ENCODE measurements at places on chromosomes 1 and 21.

DNA sequence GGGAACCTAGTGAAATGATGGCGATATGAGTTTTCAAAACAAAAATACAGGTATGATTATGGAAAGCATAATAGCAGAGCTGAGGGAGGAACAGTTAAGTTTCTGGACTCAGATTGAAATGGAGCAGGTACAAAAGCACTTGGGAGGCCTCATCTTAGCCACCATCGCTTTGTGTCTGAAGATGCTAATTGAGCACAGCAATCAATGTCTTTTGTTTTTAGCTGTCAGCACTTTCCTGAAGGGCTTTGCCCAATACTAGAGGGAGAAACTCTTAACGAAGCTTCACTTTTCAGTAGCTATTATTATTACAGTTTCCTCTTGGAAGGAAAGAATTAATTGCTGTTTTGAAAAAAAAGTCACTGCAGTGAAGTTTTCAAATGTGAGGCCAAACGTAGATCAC lies 348.7 kb downstream of the RWDD3 start:
- DNase-seq = no peak

GRCh38 chr1:58586271-58586670 lies 9.2 kb upstream of the TACSTD2 start:
- DNase-seq = no peak

GRCh38 chr1:203769505-203770343 lies 4.7 kb downstream of the LAX1 start:
- peak; percentile 76 for DNase-seq

DNA sequence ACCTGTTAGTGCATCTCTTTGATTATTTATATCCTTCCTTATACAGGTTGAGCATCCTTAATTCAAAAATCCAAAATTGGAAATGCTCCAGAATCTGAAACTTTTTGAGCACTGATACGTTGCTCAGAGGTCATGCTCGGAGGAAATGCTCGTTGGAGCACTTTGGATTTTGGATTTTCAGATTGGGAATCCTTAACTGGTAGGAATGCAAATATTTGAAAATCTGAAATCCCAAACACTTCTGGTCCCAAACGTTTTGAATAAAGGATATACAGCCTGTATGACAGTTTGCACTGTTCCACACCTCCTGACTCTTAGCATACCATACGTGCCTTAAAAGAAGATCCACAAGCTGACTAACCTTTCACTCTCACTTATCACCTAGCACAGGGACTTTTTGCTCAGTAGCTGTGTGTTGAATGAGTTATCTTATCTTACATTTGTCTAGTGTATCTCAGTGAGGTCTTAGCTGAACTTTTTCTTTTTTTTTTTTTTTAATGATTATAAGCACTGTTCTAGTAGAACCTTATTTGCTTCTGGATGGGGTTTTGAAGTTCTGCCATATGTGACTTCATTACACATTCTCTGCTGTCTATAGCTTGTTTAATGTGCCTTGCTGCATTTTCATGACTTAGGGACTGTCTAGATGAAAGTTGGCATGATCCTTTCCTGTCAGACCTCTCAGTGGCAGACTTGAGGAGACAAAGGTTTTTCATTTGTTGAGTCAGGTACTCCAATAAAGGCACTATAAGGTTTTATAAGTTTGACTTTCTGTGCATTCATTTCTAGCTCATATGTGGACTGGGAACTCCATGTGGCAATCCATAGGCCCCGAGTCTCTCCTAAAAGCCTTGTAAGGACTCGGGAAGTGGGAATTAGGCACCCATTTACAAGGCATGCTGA lies 21.6 kb downstream of the PTGFRN start:
- no peak for DNase-seq

GRCh38 chr1:231242516-231243198 lies 1.6 kb downstream of the GNPAT start:
- peak; percentile 31 for DNase-seq

DNA sequence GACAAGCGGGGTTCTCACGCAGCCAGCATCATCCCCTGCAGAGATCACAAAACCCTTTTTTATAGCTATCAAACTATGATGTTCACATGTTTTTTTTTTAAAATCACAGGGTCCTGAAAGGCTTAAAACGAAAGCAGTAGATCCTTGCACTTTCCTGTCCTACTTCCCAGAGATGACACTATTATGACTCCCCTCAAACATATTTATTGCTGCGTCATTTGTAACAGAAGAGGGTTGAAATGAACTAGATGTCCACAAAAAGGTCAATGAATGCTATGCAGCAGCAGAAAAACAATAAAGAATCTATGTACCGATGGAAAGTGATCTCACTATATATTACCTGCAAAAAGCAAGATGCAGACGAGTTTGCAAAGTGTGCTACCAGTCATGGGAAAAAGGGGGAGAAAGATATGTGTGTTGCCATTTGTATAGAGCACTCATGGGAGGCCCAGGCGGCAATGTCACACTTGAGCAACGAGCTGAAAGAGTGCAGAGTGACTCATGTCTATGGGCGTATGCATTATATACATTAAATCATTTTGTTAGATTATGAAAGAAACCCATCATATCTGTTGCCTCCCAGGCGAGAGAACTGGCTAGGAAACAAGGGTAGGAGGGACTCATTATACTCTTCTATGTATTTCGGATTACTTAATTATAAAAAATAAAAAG lies 68.9 kb upstream of the PARP1 start:
- DNase-seq = no peak

DNA sequence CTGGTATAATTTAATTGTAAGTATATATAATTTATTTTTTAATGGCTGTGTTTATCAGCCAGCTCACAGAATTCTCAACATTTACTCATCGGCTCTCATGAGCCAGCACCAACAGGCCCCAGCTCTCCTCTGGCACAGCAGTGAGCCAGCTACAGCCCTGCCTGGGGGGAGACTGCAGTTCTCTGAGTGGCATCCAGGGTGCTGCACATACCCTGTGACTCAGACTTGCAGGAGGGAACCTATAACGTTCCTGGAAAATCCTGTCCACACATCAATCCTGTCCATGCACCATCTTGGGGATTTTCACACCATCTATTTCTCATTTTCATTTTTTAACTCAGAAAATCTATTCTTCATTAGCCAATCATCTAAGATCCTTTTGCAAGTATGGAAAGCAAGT lies 36.5 kb downstream of the FHAD1 start:
- peak; percentile 21 for DNase-seq

DNA sequence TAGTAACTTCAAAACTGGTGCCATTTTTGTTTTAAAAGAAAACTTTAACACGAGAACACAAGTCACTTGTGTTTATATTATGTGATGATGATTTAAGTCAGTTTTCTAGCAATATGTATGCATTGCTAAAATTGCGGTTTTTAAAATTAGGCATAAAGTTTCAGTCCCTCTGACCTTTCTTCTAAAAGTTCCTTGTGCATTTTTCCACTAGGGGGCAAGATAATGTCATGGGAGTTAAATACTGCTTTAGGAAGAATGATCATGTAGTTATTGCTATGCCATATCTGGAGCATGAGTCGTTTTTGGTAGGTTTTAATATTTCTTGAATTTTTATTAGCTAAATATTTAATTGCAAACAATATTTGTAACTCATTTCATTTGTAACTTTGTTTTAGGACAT lies 10.7 kb downstream of the CDC7 start:
- peak; percentile 52 for DNase-seq

GRCh38 chr1:33401471-33401870 lies 29.4 kb downstream of the PHC2 start:
- DNase-seq = no peak

DNA sequence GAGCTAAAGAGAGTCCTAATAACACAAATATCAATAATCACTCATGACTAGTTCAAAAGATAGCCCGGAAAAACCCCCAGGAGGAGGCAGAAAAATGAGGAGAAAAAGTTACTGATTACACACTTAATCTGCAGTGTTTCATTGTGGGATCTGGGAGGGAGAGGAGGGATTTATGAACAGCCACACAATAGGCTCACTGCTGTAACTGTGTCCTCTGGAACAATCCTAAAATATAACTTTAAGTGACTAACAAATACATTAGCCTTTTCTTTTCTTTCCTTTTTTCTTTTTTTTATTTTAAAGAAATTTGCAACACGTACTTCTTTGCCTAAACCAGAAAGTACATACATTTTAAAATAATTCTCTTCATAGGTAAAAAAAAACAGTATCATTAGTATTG lies 106.3 kb upstream of the LBR start:
- no peak for DNase-seq

DNA sequence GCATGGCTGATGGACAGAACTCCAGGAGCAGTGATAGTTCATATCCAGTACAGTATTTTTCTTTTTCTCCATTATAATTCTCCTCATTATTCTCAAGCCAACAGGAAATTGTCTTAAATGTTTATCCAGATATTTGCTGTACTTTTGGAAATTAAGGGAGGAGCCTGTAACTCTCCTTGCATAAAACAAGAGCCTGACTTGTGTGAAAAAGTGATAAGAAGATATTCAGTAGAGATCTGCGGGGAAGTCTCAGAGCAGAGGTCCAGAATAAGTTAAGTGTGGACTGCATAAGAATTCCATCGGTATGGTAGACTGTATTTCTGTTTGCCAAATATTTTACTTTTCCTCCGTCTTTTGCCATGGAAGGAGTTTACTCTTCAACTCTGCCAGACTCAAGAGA lies 70.2 kb downstream of the BACH1 start:
- no peak for DNase-seq

DNA sequence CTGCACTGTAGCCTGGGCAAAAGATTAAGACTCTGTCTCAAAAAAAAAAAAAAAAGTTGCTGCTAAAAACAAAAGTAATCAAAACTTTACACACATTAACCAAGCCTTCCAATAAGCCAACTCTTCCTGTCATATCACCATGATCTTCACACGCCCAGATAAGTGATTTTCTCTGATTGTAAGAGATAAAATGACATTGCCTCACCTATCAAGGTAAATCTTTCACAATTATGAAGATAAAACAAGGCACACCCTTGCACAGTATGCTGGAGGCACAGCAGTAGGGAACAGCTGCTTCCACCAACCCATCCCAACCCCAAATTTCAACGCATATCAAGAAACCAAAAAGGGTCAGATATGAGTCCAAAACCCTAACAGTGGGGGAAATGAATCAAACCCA lies 8.8 kb upstream of the TIAM1 start:
- no peak for DNase-seq

- peak; percentile 67 for DNase-seq
These were observed 189.1 kb downstream of the RASAL2 start for GRCh38 chr1:178282949-178283367.

DNA sequence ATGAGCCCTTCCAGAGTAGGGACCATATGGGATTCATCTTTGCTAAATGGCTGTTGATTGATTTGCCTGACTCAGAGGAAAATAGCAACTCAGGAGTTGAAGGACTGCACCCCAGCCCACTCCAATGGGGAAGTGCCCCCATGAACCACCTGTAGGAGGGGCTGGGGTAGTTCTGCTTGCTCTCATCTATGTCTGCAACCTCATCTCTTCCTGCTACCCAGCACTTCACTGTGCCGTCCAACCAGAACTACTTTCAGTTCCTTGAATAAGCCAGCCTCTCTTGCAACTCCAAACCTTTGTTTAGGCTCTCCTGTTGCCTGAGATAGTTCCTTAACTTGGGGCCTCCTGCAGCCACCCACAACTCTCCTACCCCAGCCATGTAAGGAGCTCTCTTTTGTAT lies 26.6 kb downstream of the BEND5 start:
- no peak for DNase-seq

GRCh38 chr1:202037706-202038296 lies 27.4 kb downstream of the ELF3 start:
- no peak for DNase-seq

DNA sequence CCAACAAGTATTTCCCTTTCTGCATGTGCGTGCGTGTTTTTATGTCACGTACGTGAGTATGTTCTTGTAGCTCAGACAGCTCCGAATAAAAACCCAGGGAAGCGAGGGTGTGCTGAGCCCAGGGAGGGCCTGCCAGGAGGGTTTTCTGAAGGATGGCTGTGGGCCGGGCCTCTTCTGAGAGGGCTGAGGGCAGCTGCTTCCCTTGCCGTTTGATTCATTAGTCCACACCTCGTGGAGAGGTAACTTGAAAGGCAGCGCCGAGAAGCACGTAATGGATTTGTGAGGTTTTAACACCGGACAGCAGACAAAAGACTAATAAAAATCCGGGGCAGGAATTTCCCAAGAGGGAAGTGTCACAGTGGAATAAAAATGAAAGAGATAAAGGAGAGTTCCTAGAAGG lies 29.5 kb downstream of the CD247 start:
- DNase-seq = no peak

DNA sequence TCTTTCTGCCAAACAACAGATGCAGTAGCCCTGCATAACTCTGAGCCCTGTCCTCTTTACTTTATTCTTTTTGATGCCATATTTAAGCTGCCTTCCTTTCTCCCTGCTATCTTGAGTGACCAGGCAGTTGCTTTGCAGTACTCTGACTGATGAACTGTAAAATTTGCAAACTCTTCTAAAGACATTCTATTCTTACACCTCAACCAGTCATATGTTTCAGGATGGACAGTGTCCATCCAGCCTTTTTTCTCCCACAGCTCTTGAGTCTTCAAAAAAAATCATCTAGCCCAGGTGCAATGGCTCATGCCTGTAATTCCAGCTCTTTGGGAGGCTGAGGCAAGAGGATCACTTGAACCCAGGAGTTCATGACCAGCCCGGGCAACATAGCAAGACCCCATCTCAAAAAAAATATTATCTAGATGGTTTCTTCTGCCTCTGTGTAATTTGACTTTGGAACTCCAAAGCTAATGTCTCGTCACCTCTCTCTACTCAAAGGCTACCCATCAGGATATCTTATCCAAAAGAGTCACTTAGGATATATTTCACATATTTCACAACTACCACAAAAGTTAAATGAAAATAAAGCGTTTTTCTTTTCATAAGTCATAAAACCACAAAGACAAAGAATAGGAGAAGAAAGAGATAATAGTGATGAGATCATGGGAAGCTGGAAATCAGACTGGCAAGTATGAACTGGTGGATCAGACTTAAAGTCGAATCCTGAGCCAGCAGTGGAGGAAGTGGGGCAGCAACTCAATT lies 54.6 kb upstream of the IPO9 start:
- DNase-seq = peak; percentile 69

GRCh38 chr21:31781737-31782136 lies 49.8 kb upstream of the SCAF4 start:
- peak; percentile 4 for DNase-seq

GRCh38 chr21:41280115-41280919 lies 36.3 kb upstream of the FAM3B start:
- no peak for DNase-seq

GRCh38 chr1:201791051-201791778 lies 37.7 kb upstream of the IPO9 start:
- DNase-seq = no peak

Data from HFFc6 (cell line).